ENCODE measurements at places on chromosomes 12 and 14.
A peak's percentile ranks its signal among the peaks of the same experiment; 100 is the strongest.

- no peak for DNase-seq
Measured at GRCh38 chr12:118980407-118981014, 830 bp upstream of the SRRM4 start.

DNA sequence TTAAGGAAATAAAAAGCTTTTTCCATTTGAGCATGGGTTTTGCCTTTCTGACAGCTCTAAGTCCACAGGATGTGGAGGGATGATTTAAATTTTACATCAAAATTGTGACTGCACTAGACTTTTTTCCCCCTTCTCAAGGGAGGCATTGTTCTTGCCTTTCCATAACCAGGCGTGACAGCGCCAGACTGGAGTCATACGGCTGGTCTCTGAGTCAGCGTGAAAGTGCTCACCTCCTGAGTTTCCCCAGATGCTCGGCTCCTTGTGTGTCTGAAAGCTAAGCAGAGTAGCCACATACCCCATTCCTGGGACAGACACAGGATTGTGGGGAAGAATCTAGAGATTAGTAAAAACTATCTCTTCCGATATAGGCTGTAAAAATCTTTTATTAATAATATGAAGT is 43.1 kb downstream of the SOX5 start:
- DNase-seq, result no peak

DNA sequence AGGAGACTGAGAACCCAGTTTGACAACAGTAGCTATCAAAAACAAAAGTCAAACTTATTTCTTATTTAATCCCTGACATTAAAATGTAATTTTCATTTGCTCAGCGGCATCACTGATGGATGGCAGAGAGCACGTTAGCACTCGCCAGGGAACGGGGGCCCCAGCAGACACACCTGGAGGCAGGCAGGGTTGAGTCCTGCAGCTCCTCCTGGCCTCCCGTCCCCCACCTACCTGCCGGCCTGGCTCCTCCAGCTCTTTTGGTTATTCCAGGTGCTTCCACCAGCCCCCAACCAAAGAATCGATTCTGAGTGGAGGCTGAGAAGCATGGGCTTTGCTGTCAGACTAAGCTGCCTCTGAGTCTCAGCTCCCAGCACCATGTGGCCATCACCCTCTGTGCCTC is 113.6 kb downstream of the PHETA1 start:
- no peak for DNase-seq

- no peak for DNase-seq
Measured at GRCh38 chr12:19382111-19382526, 57.2 kb upstream of the AEBP2 start.

DNA sequence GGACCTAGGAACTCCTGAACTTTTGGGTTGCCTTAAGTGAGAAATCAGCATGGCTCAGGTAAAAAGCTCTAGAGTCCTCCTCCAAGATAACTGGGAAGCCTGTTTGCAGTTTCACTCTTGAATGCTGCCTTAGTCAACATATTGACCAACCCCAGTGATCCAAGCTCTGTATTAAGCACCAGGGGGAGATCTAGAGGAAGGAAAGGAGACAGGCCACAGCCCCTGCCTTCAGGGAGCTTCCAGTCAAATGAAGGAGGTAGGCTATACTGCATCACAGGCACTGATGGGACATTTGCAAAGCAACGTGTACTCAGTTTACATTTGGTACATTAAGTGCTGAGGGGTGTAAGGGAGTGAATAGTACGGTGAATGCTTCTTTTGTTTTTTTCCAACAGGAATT is 1.2 kb upstream of the CSAD start:
- DNase-seq, result no peak

DNA sequence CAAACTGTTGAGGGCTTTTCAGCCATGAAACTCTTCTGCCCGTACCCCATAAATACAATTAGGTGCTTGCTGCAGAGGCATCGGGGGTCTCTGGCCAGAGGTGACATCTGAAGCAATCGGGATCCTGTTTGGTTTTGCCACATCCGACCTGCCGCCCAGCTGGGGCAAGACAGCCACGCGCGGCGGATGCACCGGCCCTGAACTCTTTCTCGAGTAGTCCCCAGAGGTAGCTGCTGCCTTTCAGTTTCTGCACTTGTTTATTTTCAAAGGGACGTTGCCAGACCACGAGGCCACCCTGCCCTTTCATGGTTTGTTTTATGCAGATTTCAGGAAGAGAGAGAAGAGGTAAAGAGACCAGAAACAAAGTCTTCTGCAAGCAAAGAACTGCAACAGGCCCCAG is 10.6 kb upstream of the MLXIP start:
- no peak for DNase-seq

DNA sequence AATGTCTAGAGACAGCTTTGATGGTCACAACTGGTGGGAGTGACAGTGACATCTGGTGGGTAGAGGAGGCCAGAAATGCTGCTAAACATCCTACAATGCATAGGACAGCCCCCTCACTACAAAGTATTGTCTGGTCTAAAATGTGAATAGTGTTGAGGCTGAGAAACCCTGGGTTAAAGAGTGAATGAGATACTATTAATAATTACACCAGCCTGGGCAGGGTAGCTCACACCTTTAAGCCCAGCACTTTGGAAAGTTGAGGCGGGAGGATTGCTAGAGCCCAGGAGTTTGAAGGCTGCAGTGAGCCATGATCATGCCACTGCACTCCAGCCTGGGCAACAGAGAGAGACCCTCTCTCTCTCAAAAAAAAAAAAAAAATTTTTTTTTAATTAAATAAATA is 11.1 kb downstream of the SVOP start:
- DNase-seq, result no peak

GRCh38 chr12:115859231-115859630 is 418.3 kb downstream of the MED13L start:
- no peak for DNase-seq

- DNase-seq, result no peak
Measured at GRCh38 chr12:116996093-116996492, 85.3 kb downstream of the FBXW8 start.

DNA sequence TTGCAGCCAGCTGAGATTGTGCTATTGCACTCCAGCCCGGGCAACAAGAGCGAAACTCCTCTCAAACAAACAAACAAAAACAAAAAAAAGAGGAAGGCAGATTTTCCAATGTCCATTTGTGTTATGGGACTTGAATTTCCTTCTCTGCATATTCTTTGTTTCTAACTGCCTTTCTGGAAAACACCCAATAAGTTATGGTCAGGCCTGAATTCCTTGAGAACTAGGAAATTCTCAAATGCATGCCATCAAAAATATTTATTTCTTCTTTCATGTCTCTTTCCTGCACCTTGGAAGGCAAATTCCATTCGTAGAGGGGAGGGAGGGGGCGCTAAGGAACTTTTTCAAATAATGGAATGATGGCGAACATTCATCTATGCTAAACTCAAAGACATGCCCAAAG is 117.6 kb upstream of the TMCC3 start:
- no peak for DNase-seq

GRCh38 chr12:61536117-61536516 is 724.1 kb upstream of the USP15 start:
- DNase-seq, result no peak

- no peak for DNase-seq
Measured at GRCh38 chr12:129854591-129854990, 49.2 kb downstream of the TMEM132D start.

GRCh38 chr12:92706594-92706993 is 3.8 kb downstream of the PLEKHG7 start:
- no peak for DNase-seq

- DNase-seq, result no peak
Measured at GRCh38 chr12:44915958-44916357, 39.8 kb upstream of the NELL2 start.

DNA sequence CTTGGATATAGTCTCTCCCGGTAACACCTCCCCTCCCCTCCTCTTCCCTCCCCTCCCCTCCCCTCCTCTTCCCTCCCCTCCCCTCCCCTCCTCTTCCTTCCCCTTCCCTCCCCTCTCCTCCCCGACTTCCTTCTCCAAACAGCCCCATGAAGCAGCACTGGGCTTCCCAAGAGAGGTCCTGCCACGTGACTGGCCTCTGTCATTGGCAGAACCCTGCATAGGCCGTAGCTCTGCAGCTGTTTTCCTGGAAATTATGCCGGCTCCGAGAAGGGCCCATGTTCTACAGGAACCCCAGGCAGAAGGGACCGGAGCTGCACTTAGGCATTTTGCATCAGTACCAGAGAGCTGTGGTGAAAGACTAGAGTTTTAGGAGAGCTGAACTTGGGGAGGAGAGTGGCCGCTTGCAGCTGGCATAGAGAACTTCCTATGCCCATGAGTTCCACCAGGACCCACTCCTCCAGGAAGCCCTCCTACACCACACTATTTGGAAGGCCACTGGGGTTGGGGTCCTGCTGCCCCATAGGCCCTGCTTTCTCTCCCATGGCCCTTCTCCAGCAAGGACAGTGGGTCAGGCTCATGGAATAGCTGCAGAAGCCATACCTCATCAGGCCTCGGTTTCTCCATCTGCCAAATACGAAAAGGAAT is 5.1 kb upstream of the TNFAIP2 start:
- peak; percentile 23 for DNase-seq

GRCh38 chr14:31921721-31922120 is 155.4 kb upstream of the ARHGAP5 start:
- DNase-seq, result no peak

DNA sequence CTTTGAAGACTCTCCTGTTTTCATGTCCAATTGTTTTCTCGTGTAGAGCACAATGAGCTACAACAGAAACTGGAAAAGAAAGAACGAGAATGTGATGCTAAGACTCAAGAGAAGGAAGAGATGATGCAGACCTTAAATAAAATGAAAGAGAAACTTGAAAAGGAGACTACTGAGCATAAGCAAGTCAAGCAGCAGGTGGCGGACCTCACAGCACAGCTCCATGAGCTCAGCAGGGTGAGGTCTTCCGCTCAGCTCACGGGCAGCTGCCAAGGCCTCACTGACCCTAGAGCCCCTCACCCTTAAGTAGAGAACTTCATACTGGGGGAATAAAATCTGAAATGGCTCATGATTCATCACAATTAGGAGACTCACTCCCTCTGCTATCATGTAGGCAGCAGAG is 134.7 kb downstream of the GPR135 start:
- no peak for DNase-seq

DNA sequence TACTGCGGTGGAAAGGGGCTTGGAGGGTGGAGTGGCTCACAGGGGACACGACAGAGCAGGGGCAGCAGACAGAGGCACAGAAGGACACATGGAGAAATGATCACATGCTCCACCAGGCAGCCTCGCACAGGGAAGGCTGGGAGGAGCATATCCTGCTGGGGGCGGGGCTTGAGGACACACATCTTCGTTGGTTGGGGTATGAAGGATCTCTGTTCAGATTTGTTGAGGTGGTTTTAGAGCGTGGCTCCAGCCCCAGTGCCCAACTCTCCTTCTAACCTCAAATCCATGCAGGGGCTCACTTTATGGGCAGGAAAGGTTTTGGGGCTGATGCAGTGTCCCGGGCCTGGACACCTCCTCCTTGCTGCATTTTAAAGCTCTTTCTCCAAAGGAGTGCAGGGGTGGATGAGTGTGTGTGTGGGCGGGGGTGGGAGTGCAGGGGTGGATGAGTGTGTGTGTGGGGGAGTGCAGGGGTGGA is 733 bp upstream of the P3H3 start:
- DNase-seq, result peak; percentile 42

All from AML-193 (cell line).